ENCODE measurements at places on chromosomes 5 and 9.

- DNase-seq = no peak
Measured at GRCh38 chr5:38011668-38012188, 171.9 kb upstream of the GDNF start.

DNA sequence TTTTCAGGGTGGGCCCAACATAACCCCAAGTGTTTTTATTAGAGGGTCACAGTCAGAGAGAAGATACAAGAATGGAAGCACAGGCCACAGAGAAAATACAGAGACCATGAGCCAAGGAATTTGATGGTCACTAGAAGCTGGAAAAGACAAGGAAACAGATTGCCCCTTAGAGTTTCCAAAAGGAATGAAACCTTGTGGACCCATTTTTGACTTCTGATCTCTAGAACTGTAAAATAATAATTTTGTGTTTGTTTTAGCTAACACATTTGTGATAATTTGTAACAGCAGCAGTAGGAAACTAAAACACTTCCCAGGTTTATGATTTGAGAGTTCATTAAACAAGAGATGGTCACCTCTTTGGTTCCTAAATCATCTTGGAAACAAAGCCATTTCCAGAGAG, 21.8 kb downstream of the CDKN2A start:
- no peak for DNase-seq

- no peak for DNase-seq
Measured at GRCh38 chr5:76385540-76385939, 17.5 kb upstream of the IQGAP2 start.

- no peak for DNase-seq
Measured at GRCh38 chr9:70117835-70118319, 74.2 kb downstream of the MAMDC2 start.

DNA sequence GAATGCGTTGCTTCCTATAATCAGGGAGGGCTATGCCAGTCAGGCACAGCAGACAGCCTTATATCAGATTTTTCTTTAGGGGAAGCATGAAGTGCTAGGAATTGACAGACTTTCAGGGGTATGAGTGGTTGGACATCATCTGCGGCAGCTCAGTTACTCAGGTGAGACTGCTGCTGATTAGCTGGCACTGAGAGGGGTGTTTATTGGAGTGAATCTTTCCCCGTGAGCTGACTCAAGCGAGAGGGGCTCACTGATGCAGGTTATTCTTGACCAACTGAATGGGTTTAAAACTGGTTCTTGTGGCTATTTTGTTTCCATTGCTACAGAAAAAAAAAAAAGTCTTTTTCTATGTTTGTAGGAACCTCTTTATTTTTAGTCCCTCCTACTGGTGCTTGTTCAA, 46.2 kb upstream of the TNPO1 start:
- no peak for DNase-seq

DNA sequence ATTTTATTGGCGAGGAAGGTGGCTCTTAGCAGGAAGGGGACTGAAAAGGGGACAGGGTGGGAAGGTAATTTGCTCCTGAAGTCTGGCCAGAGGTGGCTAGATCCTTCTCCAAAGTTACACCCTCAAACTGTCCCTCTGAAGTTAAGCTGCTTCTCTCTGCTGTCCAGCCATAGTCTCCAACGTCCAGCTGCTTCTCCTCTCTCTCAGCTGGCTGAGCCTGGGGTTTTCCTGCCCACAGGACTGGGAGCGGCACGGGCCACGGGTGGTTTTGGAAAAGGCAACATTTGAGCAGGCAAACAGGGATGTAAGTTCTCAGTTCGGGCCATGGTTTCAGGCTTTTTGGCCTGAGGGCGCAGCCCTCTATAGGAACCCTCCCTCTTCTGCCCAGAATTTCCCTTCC, 128.3 kb downstream of the YIPF5 start:
- no peak for DNase-seq

DNA sequence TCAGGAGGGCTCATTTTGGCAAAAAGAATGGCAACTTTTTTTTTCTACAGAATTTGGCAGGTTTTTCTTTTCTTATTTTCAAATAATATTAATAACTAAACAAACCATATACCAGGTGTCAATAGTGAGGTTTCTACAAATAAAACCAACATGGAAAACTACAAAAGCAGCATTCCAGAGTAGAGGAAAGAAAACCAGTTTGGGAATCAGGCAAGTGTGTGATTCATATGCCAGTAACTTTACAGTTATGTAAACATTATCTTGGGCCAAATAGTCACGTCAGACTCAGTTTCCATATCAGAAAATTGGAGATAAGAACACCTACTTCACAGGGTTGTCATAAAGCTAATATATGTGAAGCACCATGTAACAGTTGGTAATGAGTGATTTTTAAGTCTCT, 51.7 kb downstream of the FBXW11 start:
- DNase-seq = no peak

DNA sequence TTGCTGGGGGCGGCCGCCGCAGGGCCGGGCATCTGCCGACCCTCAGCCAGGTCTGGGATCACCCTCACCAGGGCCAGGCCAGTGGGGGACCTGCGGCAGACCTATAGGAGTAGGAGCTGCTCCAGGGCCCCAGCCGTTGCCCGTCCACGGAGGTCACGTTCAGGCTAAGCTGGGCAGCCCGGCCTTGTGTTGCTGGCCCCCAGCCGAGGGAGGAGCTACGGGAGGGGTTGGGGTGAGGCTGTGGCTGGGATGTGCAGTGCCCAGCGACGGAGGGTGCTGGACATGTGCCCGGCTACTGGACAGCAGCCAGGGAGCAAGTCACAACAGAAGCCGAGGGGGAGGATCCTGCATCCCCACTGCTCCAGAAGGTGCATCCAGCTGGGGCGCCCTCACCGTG, 39.6 kb upstream of the SLC6A19 start:
- DNase-seq = no peak

GRCh38 chr5:88881571-88881971, 1.4 kb downstream of the MEF2C start:
- DNase-seq = no peak

DNA sequence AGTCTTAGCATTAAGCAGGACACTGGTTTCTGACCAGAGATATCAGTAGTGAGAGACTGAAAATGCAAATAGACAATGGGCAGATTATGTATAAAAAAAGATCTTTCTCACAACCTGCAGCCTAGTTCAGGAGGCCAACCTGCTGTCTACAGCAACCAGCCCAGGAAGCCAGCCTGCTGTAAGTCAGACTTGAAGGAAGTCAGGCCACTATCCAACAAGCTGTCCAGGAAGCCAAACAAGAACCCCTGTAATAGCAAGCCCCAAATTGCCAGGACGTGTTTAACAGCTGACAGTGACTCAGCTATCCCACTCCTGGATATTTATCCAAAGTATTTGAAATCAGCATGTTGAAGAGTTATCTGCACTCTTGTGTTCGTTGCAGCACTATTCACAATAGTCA, 121.8 kb upstream of the SPIN1 start:
- DNase-seq = no peak

DNA sequence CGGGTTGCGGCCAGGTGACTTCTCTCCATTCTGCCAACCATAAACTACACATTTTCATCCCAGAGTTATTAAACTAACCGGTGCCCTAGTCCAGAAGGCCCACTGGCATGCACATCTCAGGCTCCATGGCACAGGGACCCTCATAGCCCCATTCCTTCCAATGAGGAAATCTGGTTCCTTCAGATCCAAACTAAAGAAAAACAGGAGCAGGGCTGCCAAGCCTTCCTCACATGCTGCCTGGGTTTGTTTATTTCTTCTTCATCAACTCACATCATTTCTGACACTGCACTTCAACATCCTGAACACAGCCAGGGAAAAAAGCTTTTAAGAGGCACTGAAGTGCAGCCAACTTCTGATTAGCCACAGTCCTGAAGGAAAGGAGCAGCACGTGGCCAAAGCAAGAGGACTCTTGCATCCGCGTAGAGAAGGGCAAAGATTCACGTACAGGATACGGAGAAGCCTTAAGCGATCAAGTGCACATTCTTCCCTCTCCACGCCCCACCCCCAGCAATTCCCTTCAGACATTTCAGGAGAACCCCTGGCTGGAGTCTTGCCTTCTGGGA, 22.5 kb downstream of the LHFPL2 start:
- no peak for DNase-seq

- no peak for DNase-seq
Measured at GRCh38 chr5:112646139-112646936, 91.3 kb upstream of the APC start.
